ENCODE measurements at places on chromosomes 1 and 21. TPM values are rescaled to one million over a fixed set of nuclear protein-coding genes. Genes with fewer than 3 reads are reported as not detected.

The CADM3 gene
- total RNA-seq: 0.09 TPM

The LCE1D gene
- total RNA-seq: not detected

The RGS1 gene
- total RNA-seq: not detected

The MYOG gene
- not detected for total RNA-seq

The GPR137B gene
- total RNA-seq: 16.5 TPM

The LCE2C gene
- total RNA-seq: not detected

The KPRP gene
- not detected for total RNA-seq

The AXDND1 gene
- 0.25 TPM for total RNA-seq

The SPRR5 gene
- total RNA-seq: not detected

The CD2 gene
- total RNA-seq: not detected

The CTH gene
- total RNA-seq: 1.8 TPM

The SPAG17 gene
- not detected for total RNA-seq

The TXNIP gene
- total RNA-seq: 0.16 TPM

The CHRNB2 gene
- total RNA-seq: 0.30 TPM

The IGSF3 gene
- total RNA-seq: 19.3 TPM

The SLC9C2 gene
- not detected for total RNA-seq

The SPRR1B gene
- total RNA-seq: not detected

The PLA2G2C gene
- total RNA-seq: not detected

The IL12RB2 gene
- 0.12 TPM for total RNA-seq

The RPTN gene
- not detected for total RNA-seq

The MSH4 gene
- not detected for total RNA-seq

The ENAH gene
- total RNA-seq: 66.8 TPM

The OR10Z1 gene
- not detected for total RNA-seq

The CFH gene
- 5.3 TPM for total RNA-seq

The GNG12 gene
- 69.6 TPM for total RNA-seq

The CSF3R gene
- total RNA-seq: not detected

The KRTAP23-1 gene
- not detected for total RNA-seq

The OTUD3 gene
- 2.6 TPM for total RNA-seq

The CRP gene
- total RNA-seq: not detected

The MTMR11 gene
- 7.6 TPM for total RNA-seq

The ZNF436 gene
- 5.4 TPM for total RNA-seq

The SERINC2 gene
- 27.5 TPM for total RNA-seq

The FAM229A gene
- total RNA-seq: 3.9 TPM

The REG4 gene
- not detected for total RNA-seq

The DAB1 gene
- total RNA-seq: not detected

The B3GALT2 gene
- total RNA-seq: not detected

The CASZ1 gene
- total RNA-seq: 2.1 TPM

The RAB25 gene
- total RNA-seq: not detected

The LCE3D gene
- total RNA-seq: 2.3 TPM

The ARMH1 gene
- 0.38 TPM for total RNA-seq

The CELA2B gene
- total RNA-seq: not detected

The BSND gene
- total RNA-seq: not detected

The UBL4B gene
- not detected for total RNA-seq

All from A549 treated with Mapracorat at 1 μM for 4 hours (cell line).